ENCODE measurements at places on chromosomes 3 and 15.

DNA sequence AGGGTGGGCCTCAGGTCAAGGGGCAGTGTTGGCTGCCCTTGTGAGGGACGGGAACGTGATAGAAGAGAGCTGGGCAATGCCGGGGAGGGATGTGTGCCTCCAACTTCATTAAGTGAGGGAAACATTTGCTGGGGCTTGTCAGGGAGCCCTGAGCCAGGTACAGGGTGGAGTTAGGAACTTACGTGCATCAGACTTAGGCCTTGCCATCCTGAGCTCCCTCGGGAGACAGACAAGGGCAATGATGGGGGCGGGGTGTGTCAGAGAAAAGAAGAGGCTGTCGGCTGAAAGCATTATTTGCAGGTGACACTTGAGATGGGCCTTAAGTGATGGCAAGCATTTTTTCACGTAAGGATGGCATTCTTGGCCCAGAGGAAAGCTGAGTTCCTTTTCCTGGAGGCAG is 1.6 kb downstream of the FAM131A start:
- no peak for DNase-seq

- DNase-seq, result no peak
Observed at GRCh38 chr3:2661078-2661477, 449.1 kb downstream of the IL5RA start.

GRCh38 chr3:137988982-137989381 is 21.0 kb upstream of the CLDN18 start:
- no peak for DNase-seq

GRCh38 chr3:125359700-125360099 is 15.4 kb downstream of the ZNF148 start:
- DNase-seq, result no peak

GRCh38 chr3:53161450-53161819 is 426 bp downstream of the PRKCD start:
- no peak for DNase-seq

GRCh38 chr3:15542614-15543013 is 21.1 kb upstream of the COLQ start:
- DNase-seq, result no peak
